Activated T-helper 9 cell treated with anti-CD3 and anti-CD28 coated beads, Interleukin-2, amount 50 U/mL, for 16 hours (primary cell): ENCODE measurements at places on chromosomes 5 and 9.

- no peak for DNase-seq
Measured at GRCh38 chr5:167949435-167949834, 342.0 kb upstream of the WWC1 start.

DNA sequence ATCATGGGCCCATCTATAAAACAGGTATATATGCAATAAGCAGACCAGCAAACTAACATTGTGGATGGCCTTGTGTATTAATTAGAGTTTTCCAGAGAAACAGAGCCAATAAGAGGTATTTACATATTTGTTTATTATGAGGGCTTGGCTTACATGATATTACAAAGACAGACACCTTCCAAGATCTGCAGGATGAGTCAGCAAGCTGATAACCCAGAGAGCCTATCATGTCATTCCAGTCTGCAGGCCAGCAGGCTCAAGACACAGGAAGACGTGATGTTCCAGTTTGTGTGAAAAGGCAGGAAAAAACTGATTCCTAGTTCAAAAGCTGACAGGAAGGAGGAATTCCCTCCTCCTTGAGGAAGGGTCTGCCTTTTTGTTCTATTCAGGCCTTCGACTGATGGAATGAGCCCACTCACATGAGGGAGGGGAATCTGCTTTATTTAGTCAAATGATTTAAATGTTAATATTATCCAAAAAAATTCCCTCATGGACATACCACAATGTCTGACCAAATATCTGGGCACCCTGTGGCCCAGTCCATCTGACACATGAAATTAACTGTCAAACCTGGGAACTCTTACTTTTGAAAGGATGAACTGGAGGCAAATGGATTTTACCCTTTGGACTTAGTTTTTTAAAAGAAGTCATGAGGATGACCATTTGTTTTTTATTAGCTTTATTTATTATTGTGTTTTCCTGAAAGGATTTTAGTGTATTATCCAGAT is 161.2 kb upstream of the CHD1 start:
- no peak for DNase-seq

GRCh38 chr5:69415584-69415958 is 655 bp downstream of the MARVELD2 start:
- no peak for DNase-seq

GRCh38 chr9:21481470-21482056 is 550 bp downstream of the IFNE start:
- DNase-seq = no peak

- no peak for DNase-seq
Measured at GRCh38 chr9:16553869-16554540, 316.5 kb downstream of the BNC2 start.

DNA sequence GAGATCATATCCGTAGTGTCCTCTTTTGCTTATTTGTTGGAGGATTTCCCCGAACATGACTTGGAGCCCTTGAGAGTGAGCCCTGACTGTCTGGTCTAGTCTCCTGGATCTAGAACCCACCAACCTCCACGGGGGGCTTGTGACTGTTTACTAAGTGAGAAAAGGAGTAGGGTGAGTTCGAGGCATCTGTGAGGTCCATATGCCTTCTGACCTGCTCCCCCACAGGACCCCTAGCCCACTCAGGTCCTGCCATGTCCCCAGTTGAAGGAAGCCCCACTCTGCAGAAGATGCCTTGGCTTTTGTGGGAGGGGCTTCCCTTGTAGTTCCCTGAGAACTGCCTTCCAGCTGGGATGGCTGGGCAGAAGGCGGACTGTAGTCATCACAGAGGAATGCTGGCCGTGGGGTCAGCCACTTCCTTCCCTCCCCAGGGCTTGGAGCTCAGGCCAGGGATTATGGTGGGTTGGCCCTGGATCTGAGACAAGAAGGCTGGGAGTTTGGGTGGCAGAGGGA is 7.0 kb upstream of the IRF1 start:
- no peak for DNase-seq

DNA sequence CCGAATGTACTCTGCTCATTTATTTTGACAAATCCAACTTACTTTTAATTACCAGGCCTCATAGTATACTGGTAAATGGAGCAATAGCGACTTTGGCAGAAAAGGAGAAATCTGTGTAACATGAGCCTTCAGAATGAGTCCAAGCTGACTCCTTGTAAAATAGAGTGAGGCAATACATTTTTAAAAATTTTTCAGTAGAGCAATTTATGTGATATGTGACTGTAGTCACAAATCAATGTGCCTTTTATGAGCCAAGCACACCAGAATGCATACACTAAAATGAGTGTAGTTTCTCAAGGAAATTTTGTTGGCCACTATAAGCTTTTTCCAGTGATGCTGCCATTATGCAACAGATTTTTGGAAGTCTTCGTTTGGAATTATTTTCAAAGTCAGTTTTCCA is 73.8 kb downstream of the SNCAIP start:
- DNase-seq = no peak

- DNase-seq = no peak
Measured at GRCh38 chr9:119114681-119115080, 254.6 kb downstream of the BRINP1 start.

- no peak for DNase-seq
Measured at GRCh38 chr5:180251141-180251540, 40.7 kb downstream of the MAPK9 start.

DNA sequence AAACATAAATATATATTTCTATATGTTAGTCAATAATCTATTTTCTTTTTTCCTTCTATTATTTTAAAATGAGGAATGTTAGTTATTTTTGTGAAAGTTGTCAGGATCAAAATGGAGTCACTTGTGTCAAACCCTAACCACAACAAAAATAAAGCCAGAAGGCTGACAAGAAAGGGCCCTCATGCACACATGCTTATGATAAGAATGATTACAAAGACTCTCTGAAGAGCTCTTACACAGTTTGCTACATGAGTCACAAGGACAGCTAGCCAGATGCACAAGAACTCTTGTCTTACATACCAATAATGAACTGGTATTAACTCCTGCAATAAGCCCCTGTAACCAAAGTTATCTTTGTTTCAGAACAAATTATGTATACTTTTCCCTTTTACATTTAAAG is 64.7 kb downstream of the GGTA1 start:
- DNase-seq = no peak

DNA sequence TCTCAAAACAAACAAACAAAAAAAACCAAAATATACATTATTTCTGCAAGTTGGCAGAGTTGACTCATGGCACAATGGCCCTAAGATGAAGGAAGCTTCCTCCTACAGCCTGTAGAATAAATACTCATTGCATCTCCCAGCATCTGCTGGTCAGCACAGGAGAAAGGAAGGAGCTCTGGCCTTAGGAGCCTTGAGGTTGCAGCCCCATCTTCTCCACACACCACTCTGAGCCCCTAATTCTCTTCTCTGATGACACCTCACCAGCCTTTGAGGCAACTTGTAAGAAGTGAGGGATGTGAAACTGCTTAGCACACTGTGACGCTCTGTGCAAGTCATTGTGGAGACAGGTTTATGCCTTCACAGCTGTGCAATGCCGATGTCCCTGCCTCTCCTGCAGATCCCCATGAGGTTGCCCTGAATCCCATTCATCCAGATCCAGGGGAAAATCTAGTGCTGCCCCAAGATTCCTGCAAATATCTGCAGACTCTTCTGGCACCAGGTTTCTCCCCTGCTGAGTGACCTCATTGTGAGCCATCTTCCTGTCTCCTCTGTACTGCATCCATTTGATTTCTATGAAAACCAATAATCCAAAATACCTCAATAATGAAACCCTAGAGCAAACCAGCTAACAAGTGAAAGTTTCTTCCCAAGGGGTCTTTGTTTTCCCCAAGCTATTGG is 65.3 kb upstream of the TGFBR1 start:
- no peak for DNase-seq

DNA sequence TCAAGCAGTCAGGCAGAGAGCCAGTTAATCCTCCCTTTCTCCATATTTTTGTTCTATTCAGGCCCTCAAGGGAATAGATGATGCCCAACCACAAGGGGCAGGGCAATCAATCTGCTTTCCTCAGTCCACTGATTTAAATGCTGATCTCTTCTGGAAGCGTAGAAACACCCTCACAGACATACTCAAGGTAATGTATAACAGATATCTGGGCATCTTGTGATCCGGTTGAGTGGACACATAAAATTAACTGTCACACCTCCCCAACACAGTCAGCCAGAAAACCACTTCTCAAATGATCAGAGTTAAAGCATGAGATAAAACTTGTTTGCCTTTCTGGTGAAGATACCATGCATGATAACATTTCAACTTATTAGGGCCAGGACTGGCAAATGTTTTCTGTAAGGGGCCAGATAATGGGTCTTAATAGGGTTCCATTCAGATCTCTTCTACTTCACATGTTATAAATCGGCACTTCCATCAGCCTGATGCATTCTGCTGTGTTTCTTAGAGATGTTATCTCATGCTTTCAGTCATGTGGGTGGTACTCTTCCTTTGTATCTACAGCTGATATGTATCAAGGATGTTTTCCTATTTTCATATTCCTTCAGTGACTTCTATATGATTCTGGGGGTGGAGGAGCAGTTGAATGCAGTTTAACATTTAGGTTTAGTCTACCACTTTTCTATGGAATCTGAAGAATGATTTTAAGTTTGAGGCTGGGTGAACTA is 58.9 kb upstream of the CNTLN start:
- no peak for DNase-seq

DNA sequence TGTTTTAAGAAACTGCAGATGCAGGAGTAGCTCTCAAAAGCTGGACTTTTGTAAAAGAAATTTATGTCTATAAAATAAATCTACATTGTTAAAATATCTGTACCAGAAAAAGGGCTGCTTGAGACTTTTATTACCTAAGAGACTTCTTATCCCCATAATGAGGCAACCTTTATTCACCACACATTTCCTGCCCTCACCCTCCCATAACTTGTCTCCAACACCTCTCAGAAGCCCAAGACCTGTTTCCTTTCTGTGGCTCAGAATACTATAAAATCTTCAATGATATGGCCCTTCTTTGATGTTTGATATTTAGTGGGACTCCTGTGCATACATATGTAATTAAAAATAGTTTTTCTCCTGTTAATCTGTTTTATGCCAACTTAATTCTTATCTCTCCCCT is 141.5 kb upstream of the FER start:
- DNase-seq = no peak

GRCh38 chr9:131627326-131627647 is 82.0 kb downstream of the PRRT1B start:
- DNase-seq = no peak
